ENCODE measurements at places on chromosomes 7 and 10. TPM values are rescaled to one million over a fixed set of nuclear protein-coding genes. Genes with fewer than 3 reads are reported as not detected.

PNLIPRP3 gene
- not detected for total RNA-seq

PTPN20 gene
- total RNA-seq, result not detected

GSDME gene
- 5.8 TPM for total RNA-seq

MMRN2 gene
- 1.4 TPM for total RNA-seq

HIPK2 gene
- total RNA-seq, result 19.0 TPM

ELOVL3 gene
- not detected for total RNA-seq

NT5C2 gene
- 64.4 TPM for total RNA-seq

ITGB8 gene
- 7.1 TPM for total RNA-seq

THSD7A gene
- total RNA-seq, result 0.88 TPM

SEMA3E gene
- total RNA-seq, result 0.61 TPM

BMS1 gene
- 42.8 TPM for total RNA-seq

FGFBP3 gene
- total RNA-seq, result 49.0 TPM

ZFAND4 gene
- 17.2 TPM for total RNA-seq

CTNNA3 gene
- 2.3 TPM for total RNA-seq

GSTO2 gene
- total RNA-seq, result 12.0 TPM

SPDYE8 gene
- not detected for total RNA-seq

GCK gene
- total RNA-seq, result 0.90 TPM

ZNF394 gene
- total RNA-seq, result 24.7 TPM

NUTM2B gene
- 0.07 TPM for total RNA-seq

LRRN3 gene
- 1.0 TPM for total RNA-seq

FAM237B gene
- not detected for total RNA-seq

Measured in H9 (cell line).